T-cell (primary cell): ENCODE measurements at places on chromosomes 11 and 22.

GRCh38 chr11:66559142-66559865 is 9.1 kb downstream of the CTSF start:
- peak; percentile 25 for DNase-seq

DNA sequence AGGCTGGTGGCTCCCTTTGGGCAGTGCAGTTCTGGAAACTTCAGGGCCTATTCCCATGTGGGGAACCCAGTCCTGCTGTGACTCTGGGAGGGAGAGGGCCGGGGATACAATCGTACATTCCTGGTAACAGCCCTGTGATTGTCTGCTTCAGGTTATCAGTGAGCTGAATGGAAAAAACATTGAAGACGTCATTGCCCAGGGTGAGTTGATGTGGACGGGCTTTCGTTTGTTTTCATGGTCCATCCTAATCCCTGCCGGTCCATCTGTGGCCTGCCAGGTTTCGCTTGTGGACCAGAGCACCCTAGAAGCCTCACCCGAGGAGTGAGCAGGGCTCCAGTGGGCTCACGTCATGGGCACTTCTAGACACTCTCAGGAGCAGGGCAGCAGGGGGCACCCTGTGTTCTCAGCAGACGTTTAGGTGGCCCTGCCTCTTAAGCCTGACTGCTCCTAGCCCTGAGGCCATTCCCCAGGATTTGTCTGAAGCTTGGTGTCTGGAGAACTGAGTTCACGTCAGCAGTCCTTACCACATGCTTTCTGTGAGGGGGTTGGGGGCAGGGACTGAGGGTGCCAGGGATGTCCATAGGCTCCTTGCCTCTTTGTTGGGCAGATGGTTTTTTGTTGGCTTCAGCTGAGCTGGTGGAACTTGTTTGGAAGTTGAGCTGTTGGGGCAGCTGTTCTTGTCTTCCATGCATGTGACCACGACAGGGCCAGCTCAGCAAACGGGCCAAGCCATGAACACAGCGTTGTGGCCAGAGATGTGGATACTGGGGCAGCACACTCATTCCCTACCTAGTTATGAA is 1.9 kb downstream of the RPLP2 start:
- no peak for DNase-seq

- DNase-seq, result no peak
Measured at GRCh38 chr11:100593291-100593690, 93.8 kb upstream of the ARHGAP42 start.

- no peak for DNase-seq
Measured at GRCh38 chr11:116171271-116172140, 601.3 kb downstream of the BUD13 start.

DNA sequence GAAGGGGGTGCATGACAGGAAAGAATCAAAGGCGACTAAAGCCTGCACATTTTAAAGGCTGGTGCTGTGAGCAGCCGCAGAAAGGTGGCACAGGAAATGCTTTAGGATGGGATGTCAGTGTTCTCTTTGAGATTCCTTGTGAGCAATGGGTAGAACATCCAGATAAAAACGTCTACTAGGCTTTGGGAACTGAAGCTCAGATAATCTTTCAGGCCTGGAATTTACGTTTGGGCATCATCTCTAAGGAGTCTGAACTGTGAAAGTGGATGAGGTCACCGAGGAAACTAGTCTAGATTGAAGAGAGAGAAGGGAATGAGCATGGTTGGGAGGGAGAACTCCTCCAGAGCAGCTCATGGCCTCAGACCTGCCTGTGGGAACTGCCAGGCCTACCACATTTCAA is 65.7 kb downstream of the FLI1 start:
- DNase-seq, result no peak

- no peak for DNase-seq
Measured at GRCh38 chr11:66071381-66071801, 1.3 kb downstream of the PACS1 start.

DNA sequence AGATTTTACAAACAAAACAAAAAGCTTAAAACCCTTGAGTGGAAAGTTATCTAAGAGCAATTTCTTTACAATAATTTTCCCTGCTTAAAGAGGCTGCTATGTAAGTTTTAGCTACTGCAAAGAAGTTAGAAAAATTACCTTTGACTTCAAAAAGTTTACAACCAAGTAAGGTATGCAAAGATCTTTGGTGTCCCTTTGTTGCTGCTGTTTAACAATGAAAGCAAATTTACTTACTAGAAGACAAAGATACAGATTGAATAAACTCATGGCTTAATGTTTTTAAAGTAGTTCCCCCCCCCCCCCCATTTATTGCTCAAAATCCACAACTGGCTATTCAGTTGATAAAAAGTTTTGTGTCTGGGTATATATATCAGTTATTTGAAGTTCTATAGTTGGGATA is 26.0 kb downstream of the TMEM123 start:
- DNase-seq, result no peak

DNA sequence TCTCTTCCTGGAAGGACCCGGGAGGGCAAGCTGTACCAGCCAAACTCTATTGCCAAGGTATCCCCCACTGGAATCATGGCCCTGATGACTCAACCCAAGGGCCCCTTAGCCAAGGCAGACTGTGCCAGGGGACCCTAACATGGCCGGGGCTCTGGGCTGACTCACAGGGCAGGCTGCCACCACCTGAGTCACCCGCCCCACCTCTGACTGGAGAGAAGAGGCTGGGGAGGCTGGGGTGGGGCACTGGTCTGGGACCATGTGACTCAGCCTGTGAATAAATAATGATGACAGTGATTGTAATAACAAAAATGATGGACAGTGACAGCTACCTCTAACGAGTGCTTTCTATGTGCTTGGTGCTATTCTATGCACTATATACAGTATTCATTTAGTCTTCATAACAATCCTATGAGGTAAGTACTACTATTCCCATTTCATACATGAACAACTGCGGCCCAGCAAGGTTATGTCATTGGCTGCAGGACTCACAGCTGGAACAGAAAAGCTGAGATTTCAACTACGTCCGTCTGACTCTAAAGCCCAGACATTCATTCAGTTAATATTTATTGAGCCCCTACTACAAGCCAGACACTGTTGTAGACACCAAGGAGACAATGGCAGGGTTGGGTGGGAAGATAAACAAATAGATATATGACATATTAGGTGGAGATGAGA is 84.2 kb downstream of the FBXO7 start:
- no peak for DNase-seq

- DNase-seq, result no peak
Measured at GRCh38 chr11:83574519-83574918, 288.4 kb upstream of the CCDC90B start.

DNA sequence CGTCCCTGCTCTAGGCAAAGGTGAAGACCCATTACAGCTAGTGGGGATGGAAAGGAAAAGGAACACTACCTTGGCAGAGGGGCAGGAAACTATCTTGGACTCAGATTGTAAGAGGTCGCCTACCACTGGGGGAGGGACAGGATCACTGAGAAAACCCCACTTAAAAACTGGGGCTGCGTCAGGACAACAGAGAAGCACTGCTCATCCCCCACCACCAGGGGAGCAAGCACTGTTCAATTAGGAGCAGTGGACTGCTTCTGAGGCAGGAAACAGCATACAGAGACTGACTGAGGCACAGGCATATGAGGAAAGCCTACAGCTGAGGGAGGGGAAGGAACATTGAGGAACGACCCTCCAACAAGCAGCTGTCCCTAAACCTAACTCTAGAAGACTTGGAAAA is 20.8 kb upstream of the DLAT start:
- DNase-seq, result no peak

DNA sequence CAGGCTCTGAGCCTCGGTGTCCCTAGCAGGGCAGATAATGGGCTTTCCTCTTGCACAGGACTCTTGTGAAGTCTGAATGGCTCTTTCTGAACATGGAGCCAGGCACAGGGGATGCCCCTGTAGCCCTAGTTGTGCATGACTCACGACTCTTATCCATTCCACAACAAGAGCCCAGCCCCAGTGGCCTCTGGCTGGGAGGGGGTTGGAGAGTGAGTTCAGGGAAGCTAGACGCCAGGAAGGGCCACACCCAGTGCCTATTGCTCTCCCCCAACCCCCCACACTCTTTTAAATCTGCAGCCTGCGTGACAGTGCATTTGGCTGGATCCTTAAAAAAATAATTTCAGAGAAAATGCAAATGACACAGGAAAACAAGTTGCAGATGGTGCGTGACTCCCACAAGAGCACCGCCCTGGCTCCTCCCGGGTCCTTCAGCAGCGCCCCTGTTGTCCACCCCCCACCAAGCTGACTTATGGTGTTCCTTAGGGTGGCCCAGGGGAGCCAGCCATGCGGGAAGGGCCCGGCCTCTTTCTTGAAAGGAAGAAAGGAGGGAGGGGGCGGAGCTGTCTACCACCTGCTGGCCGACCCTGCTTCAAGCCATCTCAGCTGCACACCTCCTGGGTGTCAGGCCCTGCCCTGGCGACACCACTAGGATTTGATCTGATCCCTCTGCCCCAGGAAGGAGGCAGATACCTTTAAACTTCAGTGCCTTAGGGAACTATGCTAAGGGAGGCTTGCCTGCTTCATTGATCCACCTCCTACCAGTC is 74.7 kb downstream of the MN1 start:
- no peak for DNase-seq

GRCh38 chr11:441043-441417 is 781 bp downstream of the ANO9 start:
- no peak for DNase-seq

DNA sequence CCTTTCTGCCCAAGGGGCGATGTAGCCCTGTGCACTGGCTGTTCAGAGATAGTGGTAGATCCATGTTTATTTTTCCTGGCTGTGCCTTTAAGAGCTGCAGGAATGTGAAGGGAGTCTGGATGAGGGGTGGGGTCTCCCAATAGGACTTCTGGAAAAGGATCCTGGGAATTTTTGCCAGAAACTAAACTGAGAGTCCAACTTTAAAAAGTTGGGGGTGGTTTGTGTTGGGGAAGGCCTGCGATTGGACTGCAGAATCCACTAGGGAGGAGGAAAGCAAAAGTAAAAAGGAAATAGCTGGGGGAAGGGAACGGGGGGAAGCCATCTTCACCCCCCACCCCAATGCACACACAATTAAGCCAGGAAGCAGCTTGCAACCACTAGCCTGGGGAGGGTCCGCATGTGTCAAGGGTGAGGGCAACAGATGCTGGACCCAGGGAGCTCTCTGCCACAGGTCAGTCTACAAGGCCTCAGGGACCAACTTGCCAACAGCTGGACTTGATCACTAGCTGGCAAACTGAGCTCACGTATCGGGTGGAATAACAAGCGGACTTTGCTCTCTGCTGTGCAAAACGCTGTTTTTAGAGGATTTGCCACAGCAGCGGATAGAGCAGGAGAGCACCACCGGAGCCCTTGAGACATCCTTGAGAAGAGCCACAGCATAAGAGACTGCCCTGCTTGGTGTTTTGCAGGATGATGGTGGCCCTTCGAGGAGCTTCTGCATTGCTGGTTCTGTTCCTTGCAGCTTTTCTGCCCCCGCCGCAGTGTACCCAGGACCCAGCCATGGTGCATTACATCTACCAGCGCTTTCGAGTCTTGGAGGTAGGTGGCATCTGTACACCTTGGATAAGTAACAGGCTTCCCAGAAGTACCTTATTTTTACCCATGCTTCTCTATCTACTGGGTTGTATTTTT is at the start of gene OLFML1:
TSS of gene OLFML1 (plus strand) at position 321 of the 912 bp plus-strand sequence. CDS start at position 691, 370 bp downstream.
- no peak for DNase-seq

DNA sequence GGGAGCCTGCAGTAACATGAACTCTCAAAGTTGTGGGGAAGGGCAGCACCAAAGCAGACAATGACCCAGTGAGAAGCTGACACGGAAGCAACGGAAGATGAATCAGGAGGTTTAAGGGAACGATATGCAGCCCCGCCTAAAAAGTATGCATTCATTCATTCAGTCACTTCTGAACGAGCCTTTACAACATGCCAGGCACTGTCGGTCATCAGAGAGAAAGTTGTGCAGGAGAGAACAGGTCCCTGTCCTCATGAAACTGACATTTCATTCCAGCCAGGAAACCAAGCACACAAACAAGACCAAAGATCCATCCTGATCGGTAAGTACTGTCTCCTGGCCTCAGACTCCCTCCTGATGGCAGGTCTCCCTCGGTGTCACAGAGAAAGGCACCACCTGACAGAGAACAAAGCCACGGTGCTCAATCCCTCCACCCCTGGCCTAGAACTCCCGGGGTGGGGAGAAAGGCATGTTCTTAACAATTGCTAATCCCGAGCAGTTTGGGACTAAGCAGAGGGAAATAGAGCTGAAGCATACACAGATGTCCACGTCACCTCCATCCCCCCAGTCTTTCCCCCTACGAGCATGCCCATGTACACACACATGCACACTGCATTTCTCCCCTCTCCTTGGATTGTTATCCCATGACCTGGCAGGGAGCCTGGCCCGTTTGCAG is 49.3 kb downstream of the LRFN4 start:
- DNase-seq, result no peak

DNA sequence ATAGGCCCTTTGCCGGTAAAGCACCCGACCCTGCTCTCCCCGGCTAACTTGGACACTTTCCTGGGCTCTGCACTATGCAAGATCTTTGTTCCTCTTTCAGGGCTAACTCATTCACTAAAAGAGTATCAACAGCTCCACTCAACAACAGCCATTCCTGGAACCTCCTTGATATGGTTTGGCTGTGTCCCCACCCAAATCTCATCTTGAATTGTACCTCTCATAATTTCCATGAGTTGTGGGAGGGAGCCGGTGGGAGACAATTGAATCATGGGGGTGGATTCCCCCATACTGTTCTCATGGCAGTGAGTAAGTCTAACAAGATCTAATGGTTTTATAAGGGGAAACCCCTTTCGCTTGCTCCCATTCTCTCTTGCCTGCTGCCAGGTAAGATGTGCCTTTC is 330.0 kb downstream of the TENM4 start:
- DNase-seq, result no peak

DNA sequence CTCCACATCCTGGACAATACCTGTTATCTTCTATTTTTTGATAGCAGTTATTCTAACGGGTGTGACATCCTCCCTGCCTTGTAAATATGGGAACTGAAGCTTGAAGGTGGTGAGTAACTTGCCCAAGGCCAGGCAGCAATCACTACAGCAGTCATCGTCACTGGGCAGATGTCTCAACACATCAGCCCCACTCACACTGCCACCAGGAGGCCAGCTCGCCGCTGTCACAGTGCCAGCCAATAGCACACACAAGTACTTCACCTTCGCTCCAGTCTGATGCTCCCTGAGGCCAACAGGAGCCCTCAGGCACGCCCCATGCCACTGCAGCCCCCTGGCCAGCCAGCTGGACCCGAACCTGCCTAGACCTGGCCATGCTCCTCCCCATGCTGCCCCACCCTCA is 4.9 kb upstream of the TTLL1 start:
- DNase-seq, result no peak

- DNase-seq, result no peak
Measured at GRCh38 chr22:30869667-30870395, 98.7 kb downstream of the MORC2 start.

- no peak for DNase-seq
Measured at GRCh38 chr11:35664977-35665441, 2.4 kb downstream of the TRIM44 start.

- DNase-seq, result no peak
Measured at GRCh38 chr22:22038178-22038880, 55.7 kb upstream of the TOP3B start.

DNA sequence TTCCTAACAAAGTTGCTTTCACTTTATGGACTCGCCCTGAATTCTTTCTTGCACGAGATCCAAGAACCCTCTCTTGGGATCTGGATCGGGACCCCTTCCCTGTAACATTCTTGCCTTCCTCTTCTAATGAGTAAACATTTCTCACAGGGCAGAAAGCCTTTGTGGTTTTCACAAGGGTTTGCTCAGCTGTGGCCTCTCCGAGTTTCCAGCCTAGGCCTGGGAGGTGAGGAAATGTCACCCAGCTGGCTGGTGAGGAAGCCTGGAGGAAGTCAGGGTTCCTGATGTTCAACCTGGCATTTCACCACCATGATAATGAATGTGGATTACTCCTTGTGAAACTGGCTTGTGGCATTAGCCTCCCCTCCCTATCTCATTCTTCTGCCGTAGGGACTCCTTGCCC is 224.9 kb downstream of the DSCAML1 start:
- DNase-seq, result no peak

- no peak for DNase-seq
Measured at GRCh38 chr11:97107604-97108003, 717.8 kb downstream of the JRKL start.
